ENCODE measurements at places on chromosomes 3 and 15.

DNA sequence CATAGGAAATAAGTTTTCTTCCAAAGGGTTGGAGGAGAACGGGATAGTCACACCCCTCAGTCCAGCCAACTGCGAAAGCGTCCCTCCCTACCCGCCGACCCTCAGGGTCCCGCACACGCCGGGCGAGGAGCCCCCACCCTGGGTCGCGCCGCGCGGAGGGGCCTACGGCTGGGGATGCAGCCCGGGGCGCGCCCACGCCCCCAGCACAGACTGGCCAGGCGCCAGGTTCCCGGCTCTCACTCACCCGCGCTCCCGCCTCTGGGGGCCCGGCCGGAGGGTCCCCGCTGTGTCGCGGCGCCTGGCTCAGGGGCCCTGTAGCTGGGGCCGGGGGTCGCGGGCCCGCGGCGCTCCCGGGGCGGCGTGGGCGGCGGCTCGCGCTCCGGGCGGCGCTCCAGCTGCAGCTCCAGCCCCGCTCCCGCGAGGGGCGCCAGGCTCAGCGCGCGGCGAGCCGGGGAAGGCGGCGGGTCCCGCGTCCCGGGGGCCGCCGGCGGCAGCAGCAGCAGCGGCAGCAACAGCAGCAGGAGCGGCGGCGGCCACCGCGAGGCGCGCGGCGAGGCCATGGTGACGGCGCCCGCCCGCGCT is 375 bp downstream of the HEG1 start:
- no peak for DNase-seq

- DNase-seq: no peak
Measured at GRCh38 chr3:172530566-172530965, 7.3 kb upstream of the TNFSF10 start.

- no peak for DNase-seq
Measured at GRCh38 chr3:54649551-54649950, 278.3 kb downstream of the LRTM1 start.

GRCh38 chr3:15934389-15935195 is 136.8 kb upstream of the ANKRD28 start:
- DNase-seq: no peak

GRCh38 chr3:65830948-65831732 is 207.6 kb downstream of the MAGI1 start:
- DNase-seq: no peak

GRCh38 chr3:13707456-13707855 is 158.5 kb downstream of the FBLN2 start:
- DNase-seq: no peak
